ENCODE measurements at places on chromosomes 7 and 10.

DNA sequence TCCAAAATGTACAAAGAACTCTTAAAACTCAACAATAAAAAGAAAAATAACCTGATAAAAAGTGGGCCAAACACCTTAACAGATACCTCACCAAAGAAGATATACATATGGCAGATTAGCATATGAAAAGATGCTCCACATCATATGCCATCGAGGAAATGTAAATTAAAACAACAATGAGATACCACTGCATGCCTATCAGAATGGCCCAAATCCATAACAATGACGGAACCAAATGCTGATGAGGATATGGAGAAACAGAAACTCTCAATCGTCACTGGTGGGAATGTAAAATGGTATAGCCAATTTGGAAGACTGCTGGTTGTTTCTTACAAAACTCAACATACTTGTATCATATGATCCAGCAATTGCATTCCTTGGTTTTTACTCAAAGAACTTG is 319.9 kb downstream of the PHTF2 start:
- DNase-seq: no peak

DNA sequence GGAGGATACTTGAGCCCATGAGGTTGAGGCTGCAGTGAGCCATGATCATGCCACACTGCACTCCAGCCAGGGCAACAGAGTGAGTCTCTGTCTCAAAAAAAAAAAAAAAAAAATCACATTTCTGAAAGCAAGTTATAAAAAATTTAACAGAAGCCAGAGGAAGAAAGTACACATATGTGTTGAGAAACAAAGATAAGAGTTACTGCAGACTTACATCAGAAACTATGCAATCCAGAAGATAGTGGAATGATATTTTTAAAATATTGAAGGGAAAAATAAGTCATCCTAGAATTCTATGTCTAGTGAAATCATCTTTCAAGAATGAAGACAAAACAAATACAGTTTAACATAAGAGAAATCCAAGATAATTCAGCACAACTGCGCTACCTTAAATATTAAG is 46.9 kb downstream of the ZNF518A start:
- DNase-seq: no peak

DNA sequence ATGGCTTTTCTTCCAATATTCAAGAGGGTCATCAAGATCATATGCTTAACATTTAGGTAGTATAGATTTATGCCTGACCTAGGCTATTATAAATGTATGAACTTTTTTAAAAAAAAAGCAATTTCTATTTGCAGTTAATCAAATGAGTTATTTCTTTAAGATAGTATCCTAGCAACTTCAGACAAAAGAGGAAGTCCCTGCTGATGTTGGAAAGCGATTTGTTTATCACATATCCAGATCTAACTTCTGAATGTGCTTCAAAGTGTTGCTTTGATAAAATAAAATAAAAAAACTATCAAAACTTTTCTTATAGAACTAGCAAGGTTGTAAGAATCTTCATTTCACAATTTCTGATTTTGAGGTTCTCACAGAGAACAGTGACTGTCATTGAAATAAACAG is 401.9 kb upstream of the PHF14 start:
- no peak for DNase-seq

- no peak for DNase-seq
Measured at GRCh38 chr7:115546790-115547189, 483.8 kb downstream of the TFEC start.

DNA sequence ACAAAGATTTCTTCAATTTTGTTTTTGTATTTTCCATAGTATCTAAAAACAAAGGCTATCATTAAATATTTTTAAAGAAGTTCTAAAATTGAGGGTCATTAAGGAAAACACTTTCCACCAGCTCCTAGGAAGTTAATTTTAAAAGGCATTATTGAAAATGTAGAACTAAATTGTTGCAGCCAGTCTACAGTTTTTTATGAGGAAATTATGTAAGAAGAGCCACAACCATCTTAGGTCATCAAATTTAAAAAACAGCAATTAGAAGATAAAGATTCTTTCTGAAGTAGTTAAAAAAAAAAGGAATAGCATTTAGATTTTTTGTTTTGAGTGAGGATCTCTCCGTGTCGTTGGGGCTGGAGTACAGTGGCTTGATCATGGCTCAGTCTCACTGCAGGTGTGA is 161.7 kb downstream of the NRBF2 start:
- no peak for DNase-seq

GRCh38 chr10:5014936-5015335 is 11.3 kb upstream of the AKR1C2 start:
- DNase-seq: no peak

DNA sequence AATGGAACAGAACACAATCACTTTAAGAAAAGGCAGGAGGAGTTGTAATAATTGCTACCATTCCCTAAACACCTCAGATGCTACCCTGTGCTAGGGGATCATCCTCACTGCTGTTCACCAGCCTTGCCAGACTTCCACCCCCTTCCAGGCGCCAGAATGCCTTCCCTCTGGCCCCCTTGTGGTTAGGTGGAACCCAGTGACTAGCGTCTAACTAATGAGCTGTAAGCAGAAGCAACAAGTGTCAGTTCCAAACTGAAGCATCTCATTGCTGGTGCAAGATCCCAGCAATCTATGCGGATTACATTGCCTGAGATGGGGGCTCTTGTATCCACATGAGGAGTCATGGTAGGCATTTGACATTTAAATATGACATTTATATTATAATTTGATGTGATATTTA is 86.6 kb downstream of the FRMD4A start:
- DNase-seq: no peak

DNA sequence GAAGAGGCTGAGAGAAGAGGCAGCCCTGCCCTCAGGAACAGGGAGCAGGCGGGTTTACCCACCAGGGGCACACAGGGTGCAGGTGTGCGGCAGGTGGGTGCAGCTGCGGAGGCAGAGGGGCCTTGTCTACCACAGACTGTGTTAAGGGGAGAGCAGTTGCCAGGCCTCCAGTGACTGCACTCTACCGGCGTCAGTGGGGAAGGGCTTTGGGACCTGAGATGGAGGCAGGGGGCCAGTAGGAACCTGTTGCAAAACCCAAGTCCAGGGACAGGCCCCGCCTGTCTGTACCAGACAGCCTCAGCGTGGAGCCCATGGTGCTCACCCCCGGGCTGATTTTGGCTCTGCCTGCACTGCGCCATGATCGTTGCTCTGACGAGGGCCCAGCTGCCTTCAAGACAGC is 507.6 kb upstream of the FOXK1 start:
- no peak for DNase-seq

DNA sequence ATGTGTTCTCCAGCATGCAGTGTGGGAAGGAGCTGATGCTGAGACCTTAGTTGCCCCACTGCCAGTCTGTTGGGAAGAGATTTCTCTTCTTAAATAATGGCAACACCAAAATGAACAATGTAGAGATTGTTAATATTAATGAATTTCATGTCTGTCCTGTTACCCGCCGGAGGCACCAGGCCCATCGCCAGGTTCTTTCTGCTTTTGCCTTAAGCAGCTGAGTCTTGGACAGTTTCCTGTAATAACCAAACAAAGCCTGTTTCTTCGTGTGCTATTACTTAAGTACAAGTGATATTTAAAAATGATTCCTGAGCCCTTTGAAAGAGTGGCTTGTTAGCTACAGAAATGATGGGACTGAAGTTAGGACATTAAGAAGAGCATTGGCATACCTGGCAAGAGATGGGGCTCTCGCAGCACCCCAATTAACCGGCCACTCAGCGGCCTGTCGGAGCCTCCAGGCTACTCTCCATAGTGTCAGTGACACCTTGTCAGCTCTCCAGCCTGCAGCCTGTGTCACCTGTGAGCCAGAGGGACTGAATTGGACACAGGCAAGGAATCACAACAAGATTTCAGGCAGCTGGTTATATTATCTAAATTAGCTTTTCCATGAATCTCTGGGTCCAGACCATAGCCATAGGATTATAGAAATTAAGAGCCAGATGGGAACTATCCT is 142.0 kb downstream of the CELF2 start:
- no peak for DNase-seq

GRCh38 chr7:93427107-93427506 is 147.4 kb downstream of the CALCR start:
- no peak for DNase-seq

- DNase-seq: no peak
Measured at GRCh38 chr7:142323706-142324105, 65.8 kb upstream of the PRSS58 start.

- no peak for DNase-seq
Measured at GRCh38 chr7:149620961-149621360, 123.4 kb upstream of the ZNF746 start.

DNA sequence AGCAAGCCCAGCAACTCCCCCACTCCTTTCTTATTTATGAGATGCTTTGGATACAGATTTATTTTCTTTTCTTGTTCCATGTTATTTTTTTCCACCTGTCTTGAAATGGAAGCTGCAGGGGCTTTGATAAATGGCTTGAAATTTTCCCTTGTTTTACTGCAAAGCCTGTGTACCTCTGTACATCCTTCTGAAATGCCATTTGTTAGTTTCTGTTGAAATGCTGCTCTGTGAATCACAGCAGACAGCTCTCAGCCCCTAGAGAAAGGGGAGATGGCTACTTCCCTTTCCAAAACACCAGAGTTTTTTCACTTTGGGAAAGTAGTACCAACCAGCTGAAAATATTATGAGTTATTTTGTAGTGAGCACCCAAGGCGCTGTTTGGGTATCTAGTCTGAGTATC is 304.2 kb downstream of the ELMO1 start:
- no peak for DNase-seq

- no peak for DNase-seq
Measured at GRCh38 chr10:70312972-70313371, 29.2 kb upstream of the NPFFR1 start.
